ENCODE measurements at places on chromosomes 2 and 18.

- peak; percentile 7 for DNase-seq
Measured at GRCh38 chr2:24825883-24826772, 32.9 kb downstream of the CENPO start.

DNA sequence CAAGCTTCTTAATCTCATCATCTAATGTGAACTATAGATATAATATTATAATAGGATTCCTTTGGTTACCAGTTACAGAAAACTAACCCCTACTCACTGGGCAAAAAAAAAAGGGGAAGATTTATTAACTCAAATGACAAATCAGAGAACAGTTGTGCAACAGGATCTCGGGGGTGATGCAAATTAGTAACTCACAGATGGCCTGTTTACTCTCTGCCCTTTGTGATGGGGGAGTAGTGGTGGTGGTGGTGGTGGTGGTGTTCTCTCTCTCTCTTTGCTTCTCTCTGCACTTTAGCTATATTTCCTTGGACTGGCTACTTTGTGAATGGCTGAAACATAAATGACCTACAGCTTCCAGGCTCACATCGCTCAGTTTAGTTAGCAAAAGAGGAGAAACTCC is 59.0 kb downstream of the TMEM247 start:
- DNase-seq, result no peak

DNA sequence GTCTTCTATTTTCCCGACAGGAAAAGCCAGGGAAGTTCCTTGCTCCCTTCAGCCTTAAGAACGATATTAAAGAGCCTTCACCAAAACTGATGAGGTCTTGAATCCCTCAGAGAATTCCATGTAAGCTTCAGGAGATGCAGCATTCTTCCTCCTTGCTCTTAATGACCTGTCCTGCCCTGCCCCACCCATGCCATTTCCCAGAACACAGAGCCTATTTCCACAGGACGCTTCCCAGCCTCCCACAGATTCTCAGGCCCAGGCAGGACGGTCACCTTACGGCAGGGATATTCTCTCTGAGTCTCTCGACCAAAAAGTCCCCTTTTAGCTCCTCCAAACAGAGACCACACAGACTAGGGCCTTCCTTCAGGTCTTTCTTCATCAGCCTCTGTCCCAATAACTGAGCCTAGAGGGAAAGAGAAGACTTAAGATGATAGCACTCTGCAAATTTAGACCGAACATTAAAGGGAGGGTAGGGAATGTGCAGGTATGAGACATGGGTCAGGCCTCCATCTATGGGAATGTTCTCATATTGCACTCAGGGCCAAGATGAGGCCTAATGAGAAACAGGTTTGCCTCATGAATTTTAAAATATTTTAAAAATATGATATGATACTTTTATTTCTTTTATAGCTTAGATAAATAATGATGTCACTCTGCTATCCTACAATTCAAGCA is 62.1 kb downstream of the COBLL1 start:
- DNase-seq, result no peak

GRCh38 chr2:108316033-108316432 is 27.3 kb downstream of the SULT1C2 start:
- DNase-seq, result no peak
